ENCODE measurements at places on chromosomes 7 and 10. TPM values are rescaled to one million over a fixed set of nuclear protein-coding genes. Genes with fewer than 3 reads are reported as not detected.

The BRAT1 gene
- total RNA-seq: 24.6 TPM

DNA sequence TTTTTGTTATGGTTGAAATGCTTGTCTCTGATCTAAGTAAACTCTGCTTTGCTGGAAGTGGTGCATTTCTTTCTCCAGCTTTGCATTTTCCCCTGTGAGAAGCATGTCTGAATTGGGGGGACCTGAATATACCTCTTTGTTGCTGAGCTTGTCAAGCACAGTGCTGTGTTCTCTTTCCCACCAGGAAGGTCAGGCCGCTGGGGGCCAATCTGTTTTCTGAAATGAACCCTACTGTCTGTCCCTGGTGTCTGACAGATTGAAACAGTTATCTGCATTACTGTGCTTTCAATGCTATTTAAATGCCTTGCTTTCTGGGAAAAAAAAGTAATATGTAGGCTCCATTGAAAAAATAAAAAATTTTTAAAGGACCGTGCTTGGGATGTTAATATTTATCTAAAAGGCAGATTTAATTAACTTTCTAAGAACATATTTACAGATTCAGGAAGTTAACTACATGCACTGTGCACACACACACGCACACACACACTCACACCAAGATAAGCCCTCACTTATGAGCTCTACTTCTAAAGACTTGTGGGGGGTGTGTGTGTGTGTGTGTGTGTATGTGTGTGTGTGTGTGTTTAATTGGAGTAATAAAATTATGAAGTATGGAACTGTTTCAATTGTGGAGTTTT is 127.0 kb upstream of the FZD1 start:
- no peak for DNase-seq

The XRCC2 gene
- 0.48 TPM for total RNA-seq

DNA sequence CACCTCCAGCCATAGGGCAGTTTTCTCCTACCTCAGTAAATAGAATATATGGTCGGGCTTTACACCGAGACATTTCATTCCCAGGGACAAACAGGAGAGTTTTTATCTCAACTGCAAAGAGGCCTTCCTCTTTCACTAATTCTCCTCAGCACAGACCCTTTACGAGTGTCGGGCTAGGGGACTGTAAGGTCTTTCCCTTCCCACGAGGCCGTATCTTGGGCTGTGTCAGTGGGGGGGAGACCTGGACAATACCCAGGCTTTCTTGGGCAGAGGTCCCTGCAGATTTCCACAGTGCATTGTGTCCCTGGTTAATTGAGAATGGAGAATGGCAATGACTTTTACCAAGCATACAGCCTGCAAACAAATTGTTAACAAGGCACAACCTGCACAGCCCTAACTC is 13.2 kb upstream of the ZNF488 start:
- no peak for DNase-seq

The BTBD16 gene
- total RNA-seq: not detected

The CFAP58 gene
- 3.5 TPM for total RNA-seq

- no peak for DNase-seq
These were observed 24.7 kb downstream of the GET4 start for GRCh38 chr7:901041-901387.

DNA sequence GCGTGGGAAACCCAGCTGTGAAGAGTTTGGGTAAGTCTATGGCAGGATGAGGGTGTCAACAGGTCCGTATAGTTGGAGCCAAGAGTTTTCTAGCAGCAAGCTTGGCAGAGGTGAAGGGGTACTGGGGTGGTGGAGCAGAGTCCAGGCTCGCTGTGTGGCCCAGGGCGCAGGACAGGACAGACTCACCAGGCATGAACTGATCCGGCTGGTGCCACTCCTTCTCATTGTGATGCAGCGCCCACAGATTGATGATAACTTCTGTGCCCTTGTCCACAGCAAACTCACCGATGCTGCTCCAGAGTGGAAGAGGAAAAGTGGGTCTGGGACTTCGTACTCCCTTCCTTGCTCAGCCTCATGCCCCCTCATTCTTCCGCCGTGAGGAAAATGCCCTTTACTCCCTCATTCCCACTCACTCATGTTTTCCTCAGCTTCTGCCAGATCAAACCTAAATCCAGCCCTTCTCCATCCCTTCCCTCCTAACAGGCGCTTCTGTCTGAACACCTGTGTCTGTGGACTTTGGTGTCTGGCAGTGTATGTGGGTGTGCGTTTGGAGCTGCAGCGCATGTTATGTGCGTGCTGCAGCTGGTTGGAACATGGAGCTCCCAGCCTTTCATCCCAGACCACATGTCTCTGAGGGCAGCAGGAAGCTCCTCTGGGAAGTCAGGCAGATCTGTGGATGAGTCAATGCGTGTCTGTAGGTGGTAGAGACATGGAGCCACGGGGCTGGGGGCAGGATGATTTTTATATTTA is 5.7 kb downstream of the CYP17A1 start:
- no peak for DNase-seq

- no peak for DNase-seq
These were observed 212.5 kb downstream of the SEC23IP start for GRCh38 chr10:120105001-120105400.

Data from right atrium auricular region (tissue), 2 donors.